ENCODE measurements at places on chromosomes 13 and 19.
A peak's percentile ranks its signal among the peaks of the same experiment; 100 is the strongest.

- no peak for DNase-seq
Observed at GRCh38 chr13:104414181-104414580, 1348.0 kb upstream of the SLC10A2 start.

GRCh38 chr19:41533671-41534215 lies 42.2 kb upstream of the CEACAM21 start:
- no peak for DNase-seq

DNA sequence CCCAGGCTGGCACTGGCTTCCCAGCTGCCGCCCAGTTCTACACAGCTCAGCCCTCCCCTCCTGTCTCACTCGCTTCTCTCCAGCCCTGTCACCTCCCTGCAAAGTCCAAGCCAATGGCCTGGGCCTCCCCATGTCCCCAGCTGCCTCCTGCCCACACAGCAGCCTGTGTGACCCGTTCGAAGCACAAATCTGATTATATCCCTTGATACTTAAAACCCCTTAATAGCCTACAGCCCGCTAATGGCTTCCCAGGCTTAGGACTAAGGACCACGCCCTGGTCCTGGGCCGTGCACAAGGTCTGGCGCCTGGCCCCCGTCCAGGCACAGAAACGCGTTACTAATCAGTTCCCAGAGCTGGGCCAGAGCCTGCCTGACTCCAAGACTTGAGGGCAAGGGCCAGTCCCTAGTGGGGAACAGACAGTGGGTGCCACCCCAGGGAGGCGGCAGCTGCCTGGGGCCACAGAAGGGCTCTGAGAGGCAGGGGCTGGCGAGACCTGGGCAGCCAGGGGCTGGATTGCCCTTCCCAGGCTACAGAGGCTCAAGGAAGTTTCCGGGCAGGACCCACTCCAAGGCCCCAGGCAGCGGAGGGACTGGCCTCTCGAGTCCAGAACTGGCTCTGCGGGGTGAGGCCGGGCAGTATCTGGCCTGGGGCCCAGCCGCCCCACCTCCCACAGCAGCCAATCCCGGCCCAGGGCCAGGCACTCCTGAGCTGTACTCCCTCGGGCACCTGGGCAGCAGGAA lies 10.4 kb downstream of the XAB2 start:
- DNase-seq, result no peak

GRCh38 chr13:28452755-28453154 lies 42.2 kb downstream of the FLT1 start:
- no peak for DNase-seq

GRCh38 chr13:49248622-49249002 lies 887 bp downstream of the CDADC1 start:
- DNase-seq, result no peak

DNA sequence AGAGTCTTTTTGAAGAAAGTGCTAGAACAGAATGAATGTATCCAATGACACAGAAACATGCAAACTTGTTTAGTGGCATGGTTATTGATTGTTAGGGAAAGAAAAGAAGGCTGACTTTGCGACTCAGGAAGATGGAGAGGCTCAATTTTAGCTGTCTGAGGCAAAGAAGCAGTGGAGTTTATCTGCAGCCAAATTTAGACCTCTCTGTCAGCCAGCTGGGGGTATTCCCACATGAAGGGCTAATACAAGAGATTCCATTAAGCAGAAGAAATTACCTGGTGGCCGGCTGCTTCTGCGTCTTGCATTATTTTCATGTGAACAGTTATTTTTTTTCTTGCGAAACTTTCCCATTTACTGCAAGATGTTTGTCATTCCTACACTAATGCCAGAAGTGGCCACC lies 240.2 kb upstream of the NBEA start:
- DNase-seq, result no peak

DNA sequence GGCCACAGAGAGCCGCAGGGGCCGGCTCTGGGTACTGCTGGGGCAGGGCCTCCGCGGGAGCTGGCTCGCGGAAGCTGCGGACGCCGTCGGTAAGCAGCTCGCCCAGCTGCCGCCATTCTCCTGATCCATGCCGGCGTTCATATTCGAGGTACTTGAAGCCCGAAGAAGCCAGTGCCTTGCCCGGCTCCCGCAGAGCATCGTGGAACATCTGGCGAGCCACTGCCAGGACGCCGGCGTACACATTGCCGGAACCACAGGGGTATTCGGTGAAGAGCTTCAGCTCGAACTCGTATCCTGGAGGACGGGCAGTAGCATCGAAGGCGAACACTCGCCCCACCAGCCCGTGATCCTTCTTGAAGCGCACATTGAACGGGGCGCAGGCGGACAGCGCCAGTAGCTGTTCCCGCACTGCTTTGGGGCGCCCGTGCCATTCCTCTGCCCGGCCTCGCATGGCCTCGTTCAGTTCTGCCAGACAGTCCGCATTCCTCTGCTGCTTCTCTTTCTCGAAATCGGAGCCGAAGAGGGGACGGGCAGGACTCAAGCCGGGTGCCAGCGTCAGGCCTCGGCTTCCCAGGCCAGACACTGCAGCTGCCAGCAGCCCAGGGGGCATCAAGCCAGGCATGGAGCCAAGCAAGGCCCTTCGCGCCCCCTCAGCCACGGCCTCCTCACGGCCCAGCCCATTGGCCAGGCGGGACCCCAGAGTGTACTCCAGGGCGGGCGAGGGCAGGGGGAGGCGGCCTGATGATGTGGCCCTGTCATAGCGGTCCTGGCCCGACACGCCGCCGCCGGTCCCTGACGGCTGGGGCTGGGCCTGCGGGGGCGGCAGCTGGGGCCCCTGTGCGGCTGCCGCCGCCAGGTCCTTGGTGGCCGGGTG lies 1.0 kb downstream of the IRF2BP1 start:
- no peak for DNase-seq

DNA sequence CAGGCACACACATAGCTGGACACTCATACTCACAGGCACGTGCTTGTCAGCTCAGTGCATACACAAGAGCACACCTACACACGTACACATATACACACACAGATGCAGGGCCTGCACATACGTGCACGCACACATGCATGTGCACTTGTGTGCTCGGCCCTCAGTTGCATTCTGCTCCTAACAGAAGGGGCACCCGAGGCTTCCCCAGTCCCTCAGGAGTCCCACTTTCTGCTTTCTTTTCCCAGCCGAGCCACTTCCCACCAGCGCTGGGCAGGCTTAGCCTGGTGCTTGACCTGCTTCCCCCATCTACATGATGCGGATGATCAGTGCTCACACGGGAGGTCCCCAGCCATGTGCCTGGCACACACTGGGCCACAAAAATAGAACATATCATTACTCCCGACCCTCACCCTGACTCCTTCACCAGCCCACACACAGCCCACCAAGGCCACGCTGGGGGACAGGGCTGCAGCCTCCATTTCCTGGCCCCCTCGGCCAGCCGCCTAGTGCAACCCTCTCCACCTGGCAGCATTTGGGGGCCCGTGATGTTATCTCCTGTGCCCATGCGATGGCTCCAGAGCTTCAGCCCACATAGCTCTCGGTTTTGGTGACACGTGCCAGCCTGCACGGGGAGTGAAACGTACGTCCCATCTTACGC lies 125.2 kb upstream of the SPACA7 start:
- DNase-seq, result no peak

- no peak for DNase-seq
Observed at GRCh38 chr19:44875666-44876451, 15.2 kb upstream of the TOMM40 start.

- no peak for DNase-seq
Observed at GRCh38 chr13:39402221-39402970, 200.6 kb downstream of the LHFPL6 start.

- DNase-seq, result no peak
Observed at GRCh38 chr13:32988608-32989289, 27.5 kb upstream of the KL start.

- DNase-seq, result no peak
Observed at GRCh38 chr19:2494084-2494446, 18.1 kb downstream of the GADD45B start.

- no peak for DNase-seq
Observed at GRCh38 chr13:113976711-113977684, 3.1 kb upstream of the C13orf46 start.

DNA sequence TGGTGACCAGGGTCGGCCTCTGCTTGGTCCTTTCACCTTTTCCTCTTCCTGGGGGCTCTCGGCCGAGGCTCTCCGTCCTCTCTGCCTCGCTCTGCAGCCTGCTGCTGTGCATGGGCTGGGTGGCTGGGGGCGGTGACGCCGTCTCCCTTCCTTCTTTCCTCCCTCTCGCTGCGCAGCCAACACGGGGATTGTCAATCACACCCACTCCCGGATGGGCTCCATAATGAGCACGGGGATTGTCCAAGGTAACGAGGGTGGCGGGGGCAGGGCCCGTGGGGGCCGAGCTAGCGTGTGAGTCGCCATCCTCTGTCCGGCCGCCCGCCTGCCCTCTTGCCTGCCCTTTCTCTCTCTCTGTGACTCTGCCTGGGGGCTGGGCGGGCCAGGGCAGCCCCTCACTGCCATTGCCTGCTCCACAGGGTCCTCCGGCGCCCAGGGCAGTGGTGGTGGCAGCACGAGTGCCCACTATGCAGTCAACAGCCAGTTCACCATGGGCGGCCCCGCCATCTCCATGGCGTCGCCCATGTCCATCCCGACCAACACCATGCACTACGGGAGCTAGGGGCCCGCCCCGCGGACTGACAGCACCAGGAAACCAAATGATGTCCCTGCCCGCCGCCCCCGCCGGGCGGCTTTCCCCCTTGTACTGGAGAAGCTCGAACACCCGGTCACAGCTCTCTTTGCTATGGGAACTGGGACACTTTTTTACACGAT lies 7.1 kb downstream of the YIPF2 start:
- no peak for DNase-seq

DNA sequence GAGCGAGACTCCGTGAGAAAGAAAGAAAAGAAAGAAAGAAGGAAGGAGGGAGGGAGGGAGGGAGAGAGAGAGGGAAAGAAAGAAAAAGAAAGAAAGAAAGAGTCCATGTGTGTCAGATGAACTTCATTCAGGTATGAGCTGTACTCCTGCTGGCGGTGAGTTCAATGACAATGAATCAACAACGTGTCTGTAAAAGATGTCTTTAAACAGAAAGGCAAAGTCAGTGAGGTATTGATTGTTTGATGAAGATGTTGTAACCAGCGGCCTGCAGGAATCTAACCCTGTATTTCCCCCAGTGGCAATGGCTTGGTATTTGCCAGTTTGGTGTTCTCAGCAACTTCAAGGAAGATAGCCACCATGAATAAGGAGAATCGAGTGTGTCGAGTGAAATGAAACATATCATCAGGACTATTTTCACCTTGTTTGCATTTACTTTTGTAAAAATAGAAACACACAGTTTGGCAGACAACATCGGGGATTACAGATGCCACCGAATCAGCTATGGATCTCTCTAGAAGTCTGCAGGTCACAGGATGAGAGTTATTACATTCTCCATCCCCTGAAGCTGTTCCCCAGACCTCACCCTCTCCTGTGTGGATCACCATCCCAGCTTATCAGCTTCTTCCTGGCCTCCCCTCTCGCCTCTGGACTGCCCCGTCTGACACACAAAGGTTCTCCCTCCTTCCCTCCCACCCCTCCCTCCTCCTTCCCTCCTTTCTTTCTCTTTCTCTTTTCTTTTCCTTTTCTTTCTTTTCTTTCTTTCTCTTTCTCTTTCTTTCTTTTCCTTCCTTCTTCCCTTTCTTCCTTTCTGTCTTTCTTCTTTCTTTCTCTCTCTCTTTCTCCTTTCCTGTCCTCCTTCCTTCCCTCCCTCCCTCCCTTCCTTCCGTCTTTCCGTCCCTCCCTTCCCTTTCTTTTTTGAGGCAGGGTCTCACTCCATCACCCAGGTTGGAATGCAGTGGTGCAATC lies 8.2 kb upstream of the SBK3 start:
- no peak for DNase-seq

GRCh38 chr13:112859128-112859816 lies 109.7 kb upstream of the MCF2L start:
- DNase-seq, result no peak

GRCh38 chr19:54266133-54266532 lies 9.1 kb upstream of the LILRB5 start:
- DNase-seq, result peak; percentile 70

DNA sequence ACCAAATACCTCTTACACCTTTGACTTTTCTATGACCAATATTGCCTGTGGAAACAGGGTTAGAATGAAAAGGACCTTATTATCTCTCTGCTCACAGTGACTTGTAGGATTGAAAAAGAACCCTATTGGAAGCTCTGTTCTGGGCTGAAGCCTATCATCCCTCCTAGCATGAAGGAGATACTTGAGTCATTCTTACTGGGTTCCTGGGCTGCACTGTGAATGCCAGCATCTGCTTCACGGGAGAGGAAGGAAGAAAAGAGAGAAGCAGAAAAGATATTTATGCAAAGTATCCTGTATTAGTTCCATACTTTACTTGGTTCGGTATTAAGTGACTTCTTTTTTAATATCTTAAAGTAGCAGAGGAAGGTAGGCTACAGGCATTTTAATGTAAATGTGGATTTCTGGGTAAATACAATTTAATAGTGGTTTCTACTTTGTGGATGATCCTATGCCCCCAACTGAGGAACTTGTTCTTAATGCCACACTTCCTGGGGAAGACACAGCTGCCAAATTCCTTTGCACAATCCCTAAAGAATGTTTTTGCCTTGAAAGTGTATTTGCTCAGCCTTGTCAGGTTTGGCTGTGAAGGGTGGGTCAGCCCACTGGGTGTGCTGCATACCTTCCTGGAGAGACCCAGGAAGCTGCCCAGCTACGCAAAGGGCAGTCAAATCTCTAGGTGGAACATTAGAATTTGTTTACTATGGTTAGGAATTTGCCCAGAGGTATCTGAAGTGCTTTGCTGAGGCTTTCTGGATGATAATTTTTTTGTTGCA lies 13.7 kb upstream of the SCEL start:
- DNase-seq, result no peak

- peak; percentile 89 for DNase-seq
Observed at GRCh38 chr19:38929929-38930775, at the start of gene SARS2. SARS2 (minus strand) TSS chr19:38930763; CDS start chr19:38930736, 27 bp downstream.

DNA sequence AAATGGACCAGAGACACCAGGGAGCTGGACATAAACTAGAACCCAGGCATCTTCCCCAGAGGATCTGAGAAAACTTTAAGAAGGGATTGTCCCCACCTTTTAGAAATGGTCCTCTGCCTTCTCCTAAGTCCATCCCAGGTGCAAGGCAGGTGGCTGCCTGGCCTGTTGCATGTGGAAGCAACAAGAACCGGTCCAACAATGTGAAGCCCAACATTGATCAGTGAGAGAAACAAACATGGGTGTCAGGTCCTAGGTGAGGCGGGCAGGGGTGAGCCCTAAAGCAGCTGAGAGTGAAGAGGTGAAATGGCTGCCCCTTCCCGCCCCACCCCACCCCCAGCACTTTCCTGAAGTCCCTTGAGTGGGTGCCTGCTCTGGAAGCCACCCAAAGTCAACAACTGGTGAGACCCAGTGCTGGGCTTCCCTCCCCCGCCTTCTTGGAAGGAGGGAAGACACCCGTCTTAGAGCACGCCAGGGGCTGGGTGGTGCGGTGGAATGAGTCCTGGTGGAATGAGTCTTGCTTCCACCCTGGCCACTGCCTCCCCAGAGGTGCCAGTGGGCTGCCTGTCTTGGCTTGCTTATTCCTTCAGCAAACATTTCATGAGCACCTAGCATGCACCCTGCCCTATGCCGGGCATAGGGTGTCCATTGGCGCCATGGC lies 1.7 kb downstream of the AP1M1 start:
- no peak for DNase-seq

GRCh38 chr19:29832801-29833200 lies 21.0 kb downstream of the CCNE1 start:
- no peak for DNase-seq

- DNase-seq, result no peak
Observed at GRCh38 chr19:39277598-39277997, 9.4 kb downstream of the IFNL2 start.

All from stimulated activated CD4-positive, alpha-beta T cell treated with anti-CD3 and anti-CD28 coated beads, Interleukin-12 subunit alpha, Interleukin-12 subunit beta, amount 100 ng/mL, for 4 hours (primary cell).